ENCODE measurements at places on chromosomes 11 and 22.

- no peak for DNase-seq
These were observed 25.2 kb downstream of the GTF2H1 start for GRCh38 chr11:18347471-18348125.

DNA sequence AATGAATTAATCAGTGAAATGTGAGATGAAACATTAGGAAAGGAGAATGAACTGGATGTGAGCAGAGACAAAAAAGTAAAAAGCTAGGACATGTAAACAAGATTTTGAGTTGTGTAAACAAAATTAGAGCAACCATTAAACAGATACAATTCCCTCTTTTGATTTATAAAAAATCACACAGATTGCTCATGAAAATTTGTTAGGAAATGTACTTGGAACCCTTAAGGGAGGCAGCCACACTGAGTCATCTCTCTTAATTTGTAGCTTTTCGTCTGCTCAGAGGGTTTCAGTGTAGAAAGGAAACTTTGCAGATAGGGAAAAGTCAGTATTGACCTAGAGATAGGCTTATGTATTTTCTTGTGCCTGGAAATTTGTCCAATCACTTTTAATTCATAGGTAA, 49.6 kb upstream of the ME3 start:
- DNase-seq: no peak

- DNase-seq: no peak
These were observed 27.8 kb upstream of the ROBO3 start for GRCh38 chr11:124837491-124837856.

- no peak for DNase-seq
These were observed 82.1 kb upstream of the PPARA start for GRCh38 chr22:46068181-46068592.

GRCh38 chr22:27113211-27113635, 455.8 kb downstream of the MIAT start:
- DNase-seq: no peak
